ENCODE measurements at places on chromosomes 1 and 21.
A peak's percentile ranks its signal among the peaks of the same experiment; 100 is the strongest.

- DNase-seq = no peak
Measured at GRCh38 chr1:223425550-223425949, 32.3 kb downstream of the CCDC185 start.

DNA sequence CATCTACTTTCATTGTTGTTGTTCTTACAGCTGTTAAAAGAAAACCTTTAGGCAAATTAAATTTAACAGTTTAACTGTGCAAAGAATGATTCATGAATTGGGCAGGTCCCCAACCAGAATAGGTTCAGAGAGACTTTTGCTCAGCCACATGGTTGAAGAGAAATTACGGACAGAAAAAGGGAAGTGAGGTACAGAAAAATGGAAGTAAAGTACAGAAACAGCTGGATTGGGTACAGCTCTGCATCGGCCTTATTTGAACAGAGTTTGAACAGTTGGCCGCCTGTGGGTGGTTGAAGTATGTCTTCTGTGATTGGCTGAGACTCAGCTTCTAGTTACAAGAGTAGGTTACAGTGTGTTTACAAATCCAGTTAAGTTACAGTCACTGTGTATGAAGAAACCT, 210.1 kb downstream of the FGGY start:
- no peak for DNase-seq

GRCh38 chr1:159146980-159147379, 24.4 kb upstream of the CADM3 start:
- no peak for DNase-seq

DNA sequence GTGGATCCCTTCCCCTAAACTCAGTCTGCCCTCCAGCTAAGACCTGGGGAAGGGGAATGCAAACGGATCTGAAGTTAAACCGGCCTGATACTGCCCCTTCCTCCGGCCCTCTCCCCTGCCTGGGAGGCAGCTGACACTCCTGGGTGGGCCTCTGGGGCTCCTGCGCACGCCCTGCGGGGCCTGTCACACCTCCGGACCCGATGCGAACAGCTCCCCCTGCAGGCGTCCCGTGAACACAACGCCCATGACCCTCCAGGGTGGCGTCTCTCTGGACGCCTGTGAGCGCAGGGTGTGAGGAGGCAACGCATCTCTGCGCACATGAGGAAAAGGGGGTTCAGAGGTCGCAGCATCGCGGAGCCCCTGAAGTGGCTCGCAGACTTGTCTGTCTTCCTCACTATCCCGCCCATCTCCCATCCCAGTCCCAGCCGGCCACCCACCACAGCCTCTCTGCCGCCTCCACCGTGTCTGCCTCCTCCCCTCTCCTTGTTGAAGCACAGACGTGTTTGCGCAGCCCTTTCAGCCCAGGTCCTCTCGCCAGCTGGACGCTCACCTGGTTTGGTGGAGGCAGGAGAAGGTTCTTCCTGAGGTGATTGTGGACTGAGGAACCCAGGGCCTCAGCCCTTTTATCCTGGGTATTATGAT, 421 bp upstream of the LCE3A start:
- DNase-seq = no peak

DNA sequence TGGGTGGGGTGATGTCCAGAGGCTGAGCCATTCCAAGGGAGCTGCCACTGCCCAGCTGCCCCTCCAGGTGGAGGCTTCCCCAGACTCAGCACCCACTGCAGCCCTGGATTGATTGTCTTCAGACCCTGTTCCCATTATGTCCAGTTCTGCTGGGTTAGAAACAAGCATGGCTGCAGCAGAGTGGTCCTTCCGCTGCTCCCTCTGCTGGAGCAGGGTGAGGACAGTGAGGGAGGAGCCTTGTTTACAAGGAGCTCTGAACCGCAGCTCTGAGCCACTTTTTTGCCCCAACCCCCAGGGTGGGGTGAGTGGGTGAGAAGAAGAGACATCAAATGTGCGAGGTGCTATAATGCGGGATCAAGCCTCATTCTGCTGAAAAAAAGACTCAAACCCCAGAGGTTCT, 2.3 kb downstream of the TNNT2 start:
- DNase-seq = no peak

DNA sequence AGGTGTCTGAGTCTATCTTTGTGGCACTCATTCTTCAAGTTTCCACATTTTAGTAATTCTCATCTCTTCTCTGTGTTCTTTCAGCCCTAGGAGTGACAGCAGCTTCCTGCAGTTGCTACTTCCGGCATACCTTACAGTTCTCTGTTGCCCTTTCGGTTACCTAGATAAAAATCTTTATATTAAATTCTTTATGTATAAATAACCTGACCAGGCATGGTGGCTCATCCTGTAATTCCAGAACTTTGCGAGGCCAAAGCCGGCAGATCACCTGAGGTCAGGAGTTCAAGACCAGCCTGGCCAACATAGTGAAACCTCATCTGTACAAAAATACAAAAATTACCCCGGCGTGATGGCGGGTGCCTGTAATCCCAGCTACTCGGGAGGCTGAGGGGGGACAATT, 62.9 kb downstream of the CDKN2C start:
- no peak for DNase-seq

- no peak for DNase-seq
Measured at GRCh38 chr1:208007319-208007937, 96.5 kb upstream of the CD34 start.

DNA sequence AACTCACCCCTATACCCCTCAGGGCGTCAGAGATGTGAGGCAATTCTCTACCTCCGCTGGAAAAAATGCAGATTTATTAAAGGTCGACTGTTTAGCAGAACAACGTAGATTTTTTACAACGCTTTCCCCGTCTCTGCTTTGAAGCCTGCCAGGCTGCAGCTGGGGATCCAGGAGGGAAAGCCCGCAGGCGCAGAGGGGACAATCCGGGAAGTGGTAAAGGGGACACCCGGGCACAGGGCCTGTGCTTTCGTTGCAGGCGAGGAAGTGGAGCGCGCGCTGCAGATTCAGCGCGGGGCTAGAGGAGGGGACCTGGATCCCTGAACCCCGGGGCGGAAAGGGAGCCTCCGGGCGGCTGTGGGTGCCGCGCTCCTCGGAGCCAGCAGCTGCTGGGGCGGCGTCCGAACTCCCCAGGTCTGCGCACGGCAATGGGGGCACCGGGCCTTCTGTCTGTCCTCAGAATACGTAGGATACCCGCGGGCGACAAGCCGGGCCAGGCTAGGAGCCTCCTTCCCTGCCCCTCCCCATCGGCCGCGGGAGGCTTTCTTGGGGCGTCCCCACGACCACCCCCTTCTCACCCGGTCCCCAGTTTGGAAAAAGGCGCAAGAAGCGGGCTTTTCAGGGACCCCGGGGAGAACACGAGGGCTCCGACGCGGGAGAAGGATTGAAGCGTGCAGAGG, 5.5 kb downstream of the SIM2 start:
- DNase-seq = peak; percentile 13

DNA sequence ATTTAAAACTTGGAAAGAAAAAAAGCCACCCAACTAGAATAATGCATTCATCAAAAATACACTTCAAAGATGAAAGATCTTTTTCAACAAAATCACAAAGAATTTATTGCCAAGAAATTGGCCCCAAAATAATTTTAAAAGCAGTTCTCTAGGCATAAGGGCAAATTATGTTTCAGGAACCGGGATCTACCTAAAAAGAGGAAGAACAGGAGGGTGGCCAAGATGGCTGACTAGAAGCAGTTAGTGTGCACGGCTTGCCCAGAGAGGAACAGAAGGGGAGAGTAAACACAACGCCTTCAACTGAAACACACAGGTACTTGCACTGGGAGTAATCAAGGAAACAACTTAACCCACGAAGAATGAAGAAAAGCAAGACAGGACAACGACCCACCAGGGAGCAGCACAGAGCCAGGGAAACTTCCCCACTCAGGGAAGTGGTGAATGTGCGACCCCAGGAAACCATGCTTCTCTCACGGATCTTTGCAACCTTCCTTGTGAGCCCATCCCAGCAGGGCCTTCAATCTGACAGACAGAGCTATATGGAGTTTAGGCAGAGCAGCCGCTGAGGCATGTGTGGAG, 46.1 kb downstream of the ACKR1 start:
- no peak for DNase-seq

DNA sequence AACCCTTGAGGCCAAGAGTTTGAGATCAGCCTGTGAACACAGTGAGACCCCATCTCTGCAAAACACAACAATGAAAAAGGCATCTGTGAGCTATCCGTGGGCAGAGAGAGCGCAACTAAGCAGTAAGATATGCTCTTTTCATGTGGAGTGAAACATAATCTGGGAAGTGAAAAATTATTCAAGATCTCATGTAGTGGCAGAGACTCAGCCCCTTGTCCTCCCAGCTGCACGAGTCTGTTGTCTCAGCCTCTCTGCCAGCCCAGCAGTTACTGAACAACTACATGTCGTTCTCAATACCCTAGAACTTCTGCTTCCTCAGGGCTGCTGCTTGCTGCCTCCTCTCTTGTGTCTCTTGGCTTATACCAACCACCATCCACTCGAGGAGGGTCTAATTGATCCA, 61.3 kb upstream of the WDR26 start:
- no peak for DNase-seq

DNA sequence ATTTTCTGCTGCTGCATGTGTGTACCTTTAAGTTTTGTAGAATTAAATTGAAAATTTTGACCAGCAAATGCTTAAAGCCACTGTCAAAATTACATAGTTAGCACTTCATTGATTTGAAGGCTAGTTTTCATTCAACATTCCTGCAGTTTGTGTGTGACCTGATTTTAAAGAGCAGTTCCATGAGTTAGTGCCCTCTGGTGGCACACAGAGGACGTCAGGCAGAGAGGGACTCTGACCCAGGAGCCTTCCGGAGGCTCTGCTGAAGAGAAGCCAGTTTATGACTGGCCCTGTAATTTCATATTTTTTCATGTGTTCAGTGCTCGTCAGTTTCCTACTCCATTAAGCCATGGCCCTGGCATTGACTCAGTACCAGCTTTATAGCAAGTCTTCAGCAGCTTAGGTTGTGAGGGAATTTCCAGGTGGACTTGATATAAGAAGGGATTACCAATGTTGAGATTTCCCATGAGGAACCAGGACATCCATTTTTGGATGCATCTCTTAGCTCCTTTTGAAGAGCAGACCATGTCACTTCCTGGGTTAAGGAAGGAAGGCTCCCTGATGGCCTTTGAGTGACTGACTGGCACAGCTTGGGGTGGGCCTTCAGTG, 104.7 kb downstream of the CAMTA1 start:
- peak; percentile 77 for DNase-seq

DNA sequence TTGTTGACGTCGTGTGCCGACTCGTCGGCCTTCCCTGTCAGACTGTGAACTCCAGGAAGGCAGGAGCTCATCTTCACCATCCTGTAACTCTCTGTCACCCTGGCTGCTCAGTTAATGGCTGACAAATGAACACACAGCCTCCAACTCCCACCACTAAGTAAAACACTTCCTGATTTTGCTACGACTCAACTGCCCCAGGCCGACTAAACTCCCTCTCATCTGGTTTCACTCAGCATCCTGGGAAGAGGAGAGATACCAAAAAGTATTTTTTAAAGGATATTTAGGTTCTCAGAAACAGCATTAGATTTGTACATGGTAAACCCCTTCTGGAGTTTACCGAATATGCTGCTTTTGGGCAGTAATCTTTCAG, 18.2 kb upstream of the LHX4 start:
- no peak for DNase-seq

GRCh38 chr1:203556047-203556851, 62.3 kb downstream of the OPTC start:
- DNase-seq = peak; percentile 81

GRCh38 chr1:239814306-239814881, 277.3 kb upstream of the FMN2 start:
- DNase-seq = peak; percentile 91

DNA sequence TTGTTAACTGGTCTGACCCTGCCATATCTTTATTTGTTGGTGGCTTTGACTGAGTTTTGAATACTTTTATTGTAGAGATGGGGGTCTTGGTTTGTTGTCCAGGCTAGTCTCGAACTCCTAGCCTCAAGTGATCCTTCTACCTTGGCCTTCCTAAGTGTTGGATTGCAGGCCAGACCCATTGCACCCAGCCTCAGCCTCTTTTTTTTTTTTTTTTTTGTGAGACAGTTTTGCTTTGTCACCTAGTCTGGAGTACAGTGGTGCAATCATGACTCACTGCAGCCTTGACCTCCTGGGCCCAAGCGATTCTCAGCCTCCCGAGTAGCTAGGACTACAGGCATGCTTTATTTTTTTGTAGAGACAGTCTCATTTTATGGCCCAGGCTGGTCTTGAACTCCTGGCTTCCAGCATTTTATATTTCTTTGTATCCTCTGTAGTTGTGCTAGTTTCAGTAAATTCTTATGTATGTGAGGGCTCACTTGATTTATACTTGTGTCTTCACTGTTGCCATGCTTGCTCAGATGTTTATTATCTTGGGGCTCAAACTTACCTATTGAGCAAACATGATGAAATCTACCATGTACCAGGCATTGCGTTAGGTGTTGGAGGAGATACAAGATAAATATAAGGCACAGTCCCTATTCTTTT, 24.1 kb downstream of the THRAP3 start:
- peak; percentile 74 for DNase-seq

Data from astrocyte of the hippocampus (primary cell).